Fibroblast of gingiva (primary cell): ENCODE measurements at places on chromosomes 1 and 21.

DNA sequence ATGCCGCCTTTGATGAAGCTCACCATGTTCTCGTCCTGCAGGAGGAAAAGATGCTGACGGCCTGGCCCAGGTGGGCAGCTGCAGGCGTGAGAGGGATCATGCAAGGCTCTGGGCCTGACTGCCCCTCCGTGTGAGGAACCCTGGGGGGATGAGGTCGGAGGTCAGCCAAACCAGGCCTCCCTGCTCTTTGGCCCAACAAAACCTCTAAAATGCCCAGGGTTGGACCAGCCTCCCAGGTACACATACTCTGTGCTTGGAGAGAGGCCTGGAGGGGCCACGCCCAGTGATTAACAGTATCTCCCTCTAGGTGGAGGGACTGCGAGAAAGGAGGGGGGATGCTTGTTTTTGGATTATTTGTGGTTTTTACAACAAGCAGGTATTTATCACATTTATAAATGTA, 21.1 kb downstream of the TTC39A start:
- no peak for DNase-seq

GRCh38 chr1:154791292-154792166, 78.6 kb downstream of the KCNN3 start:
- DNase-seq = peak; percentile 6

- DNase-seq = peak; percentile 96
These were observed 82.8 kb downstream of the DMRTB1 start for GRCh38 chr1:53541761-53542550.

DNA sequence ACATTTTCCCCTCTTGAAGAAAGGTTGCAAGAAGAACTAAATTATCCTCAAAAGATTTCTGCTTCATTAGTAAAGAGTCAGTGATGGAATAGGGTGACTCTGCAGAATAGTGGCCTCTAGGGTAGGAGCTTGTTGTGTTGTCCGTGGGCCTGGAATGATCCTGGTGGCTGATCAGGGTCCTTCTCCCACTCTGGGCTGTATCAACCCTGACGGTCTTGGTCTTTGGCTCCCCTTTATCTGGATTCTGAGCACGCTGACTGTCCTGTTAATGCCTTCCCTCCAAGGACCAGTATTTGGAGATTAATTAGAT, 36.9 kb upstream of the SRRM1 start:
- no peak for DNase-seq

DNA sequence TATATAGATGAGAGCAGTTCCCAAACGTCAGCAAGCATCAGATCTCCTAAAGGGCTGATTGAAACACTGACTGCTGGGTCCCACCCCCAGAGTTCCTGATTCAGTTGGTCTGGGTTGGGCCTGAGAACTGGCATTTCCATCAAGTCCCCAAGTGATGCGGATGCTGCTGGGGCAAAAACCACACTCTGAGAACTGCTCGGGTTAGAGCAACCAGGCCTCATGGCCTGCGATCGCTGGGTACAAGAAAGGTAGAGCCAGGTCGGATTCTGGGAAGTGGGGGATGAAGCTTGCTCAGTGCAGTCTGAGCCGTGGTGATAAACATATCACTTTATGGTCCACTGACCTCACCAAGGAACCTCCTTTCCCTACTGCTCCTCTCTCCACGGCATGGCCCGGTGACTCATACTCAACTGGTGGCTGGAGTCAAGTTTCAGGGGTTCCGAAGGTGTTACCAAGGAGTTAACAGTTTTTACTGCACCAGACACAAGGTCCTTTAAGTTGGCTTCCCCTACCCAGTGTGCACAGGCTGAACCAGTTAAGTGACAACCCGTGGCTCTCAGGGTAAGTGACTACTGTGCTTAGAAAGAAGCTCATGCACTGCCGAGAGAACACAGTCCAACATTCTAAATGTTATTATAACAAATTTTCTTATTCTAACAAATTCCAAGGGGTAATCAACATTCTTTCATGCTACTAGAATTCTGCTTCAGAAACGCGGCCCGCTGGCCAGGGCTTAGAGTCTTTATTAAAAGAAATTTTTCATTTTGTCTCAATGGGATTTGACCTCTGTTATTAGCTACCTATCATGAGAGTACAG, 153.5 kb downstream of the TGFBR3 start:
- peak; percentile 50 for DNase-seq

DNA sequence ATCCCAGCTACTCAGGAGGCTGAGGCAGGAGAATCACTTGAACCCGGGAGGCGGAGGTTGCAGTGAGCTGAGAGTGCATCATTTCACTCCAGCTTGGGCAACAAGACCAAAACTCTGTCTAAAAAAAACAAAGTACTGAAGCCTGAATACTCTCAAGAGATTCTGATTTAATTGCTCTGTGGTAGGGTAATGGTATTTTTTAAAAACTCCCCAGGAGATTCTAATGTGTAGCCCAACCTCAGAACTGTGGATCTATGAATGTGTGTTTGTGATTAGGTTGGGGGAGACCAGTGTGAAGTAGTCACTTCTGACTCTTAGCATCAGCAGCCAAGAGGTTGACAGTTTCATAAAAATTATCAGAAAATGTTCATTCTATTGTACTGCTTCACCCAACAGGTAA, 21.9 kb downstream of the PIK3C2B start:
- DNase-seq = no peak

GRCh38 chr1:209839875-209840546, 12.2 kb downstream of the UTP25 start:
- DNase-seq = peak; percentile 93

GRCh38 chr21:18152371-18152770, 92.3 kb upstream of the CHODL start:
- DNase-seq = no peak

GRCh38 chr1:97647776-97648175, 273.1 kb downstream of the DPYD start:
- DNase-seq = peak; percentile 63

GRCh38 chr1:179297105-179297378, 3.4 kb downstream of the SOAT1 start:
- no peak for DNase-seq

DNA sequence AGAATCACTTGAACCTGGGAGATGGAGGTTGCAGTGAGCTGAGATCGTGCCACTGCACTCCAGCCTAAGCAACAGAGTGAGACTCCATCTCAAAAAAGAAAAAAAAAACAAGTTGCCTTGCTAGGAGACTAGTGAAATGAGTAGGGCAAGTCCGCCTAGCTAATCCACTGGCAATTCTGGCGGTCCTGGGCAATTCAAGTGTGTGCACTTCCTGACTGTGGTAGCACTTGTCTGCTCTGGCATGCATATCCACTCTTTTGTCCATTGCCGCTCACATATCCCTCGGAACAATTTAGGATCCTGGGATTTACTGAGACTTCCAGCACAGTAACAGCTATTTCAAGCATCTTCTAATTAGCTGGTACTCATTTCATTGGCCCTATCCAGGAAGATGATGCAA, 426.3 kb upstream of the ADGRL2 start:
- no peak for DNase-seq

- no peak for DNase-seq
These were observed 28.2 kb downstream of the RUNX1 start for GRCh38 chr21:35020902-35021301.

- DNase-seq = no peak
These were observed 1.2 kb upstream of the LIN9 start for GRCh38 chr1:226310245-226310540.

GRCh38 chr21:45260191-45260825, 27.4 kb downstream of the POFUT2 start:
- DNase-seq = no peak

DNA sequence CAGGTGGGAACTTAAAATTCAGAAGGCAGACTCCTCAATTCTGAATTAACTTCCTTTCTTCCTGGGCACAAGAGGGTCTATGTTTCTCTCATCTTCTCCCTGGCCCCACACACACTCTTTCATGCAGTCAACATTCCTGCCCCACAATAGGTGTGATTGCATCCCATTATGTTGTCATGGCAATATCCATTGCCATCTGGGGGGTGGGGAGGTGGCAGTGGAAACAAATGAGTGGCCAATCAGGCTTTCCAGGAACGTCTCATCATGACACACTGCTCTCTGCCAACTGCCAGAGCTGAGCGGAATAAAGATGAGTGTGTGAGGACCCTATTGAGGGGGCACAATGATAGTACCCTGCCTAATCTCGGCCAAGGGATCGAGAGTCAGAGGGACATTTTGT, 80.4 kb downstream of the KCND3 start:
- DNase-seq = no peak

DNA sequence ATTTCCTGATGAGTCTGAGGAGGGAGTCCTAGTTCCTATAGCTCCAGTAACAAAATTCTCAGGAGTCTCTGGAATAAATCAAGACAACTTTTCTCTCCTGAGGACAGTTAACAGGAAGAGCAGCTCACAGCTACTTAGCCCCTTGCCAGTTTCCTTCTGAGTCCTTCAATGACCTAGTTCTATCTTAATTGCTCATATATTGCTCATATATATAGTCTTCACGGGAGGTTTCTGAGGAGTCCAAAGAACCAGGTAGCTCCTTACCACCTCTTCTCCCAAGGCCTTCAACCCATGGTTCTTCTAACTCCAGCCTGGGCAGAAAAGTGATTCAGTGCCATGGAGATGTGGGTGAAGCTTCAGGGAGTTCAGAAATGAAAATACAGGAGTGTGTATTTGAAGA, 4.6 kb downstream of the AMIGO1 start:
- no peak for DNase-seq

- DNase-seq = peak; percentile 100
These were observed 23.1 kb upstream of the TNFRSF1B start for GRCh38 chr1:12143631-12144155.

GRCh38 chr1:59845091-59845490, 30.3 kb downstream of the HOOK1 start:
- DNase-seq = no peak

- DNase-seq = no peak
These were observed 695.3 kb downstream of the PTPRU start for GRCh38 chr1:29931477-29932175.

GRCh38 chr1:97137862-97138514, 416.4 kb downstream of the PTBP2 start:
- DNase-seq = peak; percentile 92

DNA sequence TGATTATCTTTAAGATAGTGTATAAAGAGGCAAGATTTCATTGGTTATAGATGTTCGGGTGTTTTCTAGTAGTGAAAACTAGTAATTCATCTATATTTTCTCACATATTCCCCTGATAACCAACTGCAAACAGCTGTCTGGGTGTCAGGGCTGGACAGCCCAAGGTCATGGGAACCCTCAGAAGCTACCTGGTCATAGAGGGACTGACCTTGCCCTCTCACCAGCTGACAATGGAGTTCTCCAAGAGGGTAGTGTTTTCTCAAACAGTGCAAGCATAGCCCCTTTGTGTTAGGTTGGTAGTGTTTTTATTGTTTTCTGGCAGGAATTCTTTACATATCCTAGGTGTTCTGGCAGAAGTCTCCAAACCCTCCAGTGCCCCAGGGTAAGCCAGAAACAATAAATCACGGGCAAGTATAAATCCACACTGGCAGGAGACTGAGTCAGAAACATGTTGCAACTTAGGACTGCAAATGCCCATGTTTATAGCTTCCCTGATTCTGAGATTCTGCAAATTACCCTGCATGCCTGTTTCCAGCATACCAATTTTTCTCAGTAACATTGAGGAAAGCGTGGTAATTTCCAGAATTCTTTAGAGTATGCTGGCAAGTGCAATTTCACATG, 82.8 kb upstream of the ATP1A1 start:
- DNase-seq = no peak

- no peak for DNase-seq
These were observed 58.9 kb downstream of the POFUT2 start for GRCh38 chr21:45228656-45229240.

DNA sequence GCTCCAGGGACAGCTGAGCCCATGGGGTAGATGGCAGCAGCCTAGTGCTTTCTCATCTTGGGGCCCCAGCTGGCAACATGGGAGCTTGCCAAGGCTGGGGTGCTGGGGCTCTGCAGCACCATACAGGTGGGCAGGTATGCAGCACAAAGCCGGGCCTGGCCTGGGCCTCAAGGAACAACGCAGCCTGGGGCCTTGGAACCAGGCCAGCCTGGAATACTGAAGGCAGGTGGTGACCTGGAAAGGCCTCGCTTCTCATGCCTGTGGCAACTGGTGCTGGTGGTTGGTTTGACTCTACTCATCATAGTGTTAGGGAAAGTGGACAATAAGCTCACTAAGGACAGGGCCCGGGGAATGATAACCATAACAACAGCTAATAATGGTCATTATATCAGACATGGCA, 27.0 kb upstream of the SDHB start:
- no peak for DNase-seq

DNA sequence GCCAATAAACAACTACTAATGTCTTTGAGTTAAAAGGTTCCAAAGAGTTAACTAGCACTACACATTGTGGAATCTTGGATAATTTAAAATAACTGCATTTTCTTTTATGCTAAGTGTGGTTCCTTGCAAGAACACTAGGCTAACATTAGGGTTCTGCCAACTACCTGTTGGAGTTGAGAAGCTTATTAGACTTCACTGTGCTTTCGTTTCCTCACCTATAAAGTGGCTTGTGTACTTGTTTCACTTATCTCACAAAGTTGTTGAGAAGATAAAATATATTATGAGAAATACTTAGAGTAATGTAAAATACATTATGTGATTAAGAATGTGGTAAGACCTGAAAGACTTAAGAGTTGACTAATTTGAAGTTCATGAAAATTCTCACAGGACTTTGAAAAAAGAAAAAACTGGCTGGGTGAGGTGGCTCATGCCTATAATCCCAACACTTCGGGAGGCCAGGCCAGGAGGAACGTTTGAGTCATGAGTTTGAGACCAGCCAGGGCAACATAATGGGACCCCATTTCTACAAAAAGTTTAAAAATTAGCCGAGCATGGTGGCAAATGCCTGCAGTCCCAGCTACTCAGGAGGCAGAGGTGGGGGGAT, 5.6 kb upstream of the RRAGC start:
- no peak for DNase-seq

DNA sequence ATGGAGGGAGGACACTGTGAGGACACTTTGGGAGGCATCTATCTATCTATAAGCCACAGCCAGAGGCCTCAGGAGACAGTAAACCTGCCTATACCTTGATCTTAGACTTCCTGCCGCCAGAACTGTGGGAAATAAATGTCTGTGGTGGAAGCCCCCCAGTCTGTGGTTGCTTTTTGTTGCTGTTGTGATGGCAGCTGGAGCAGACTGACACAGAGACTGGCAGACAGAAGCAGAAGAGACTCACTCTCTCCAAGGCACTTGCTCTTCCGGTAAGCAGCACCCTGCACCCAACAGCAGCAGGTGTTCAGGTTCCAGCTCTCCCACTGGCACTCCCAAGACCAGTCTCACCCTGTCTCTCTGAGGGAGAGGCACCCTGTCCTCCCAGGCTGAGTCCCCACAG, 297.6 kb downstream of the TTLL7 start:
- DNase-seq = no peak

GRCh38 chr1:101587741-101588140, 350.9 kb downstream of the S1PR1 start:
- DNase-seq = no peak

DNA sequence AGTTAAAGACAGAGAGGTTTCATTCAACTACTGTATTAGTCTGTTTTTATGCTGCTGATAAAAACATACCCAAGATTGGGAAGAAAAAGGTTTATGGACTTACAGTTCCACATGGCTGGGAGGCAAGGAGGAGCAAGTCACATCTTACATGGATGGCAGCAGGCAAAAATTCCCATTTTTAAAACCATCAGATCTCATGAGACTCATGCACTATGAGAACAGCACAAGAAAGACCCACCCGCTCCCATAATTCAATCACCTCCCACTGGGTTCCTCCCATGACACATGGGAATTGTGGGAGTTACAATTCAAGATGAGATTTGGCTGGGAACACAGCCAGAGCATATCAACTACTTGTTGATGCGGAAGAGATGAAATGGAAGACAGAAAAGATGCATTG, 9.2 kb downstream of the GPR161 start:
- DNase-seq = no peak
